ENCODE measurements at places on chromosomes 3 and 15.
A peak's percentile ranks its signal among the peaks of the same experiment; 100 is the strongest.

- no peak for DNase-seq
Observed at GRCh38 chr3:155211940-155212339, 81.5 kb downstream of the STRIT1 start.

- peak; percentile 77 for DNase-seq
Observed at GRCh38 chr15:59687836-59688235, 1.3 kb downstream of the BNIP2 start.

DNA sequence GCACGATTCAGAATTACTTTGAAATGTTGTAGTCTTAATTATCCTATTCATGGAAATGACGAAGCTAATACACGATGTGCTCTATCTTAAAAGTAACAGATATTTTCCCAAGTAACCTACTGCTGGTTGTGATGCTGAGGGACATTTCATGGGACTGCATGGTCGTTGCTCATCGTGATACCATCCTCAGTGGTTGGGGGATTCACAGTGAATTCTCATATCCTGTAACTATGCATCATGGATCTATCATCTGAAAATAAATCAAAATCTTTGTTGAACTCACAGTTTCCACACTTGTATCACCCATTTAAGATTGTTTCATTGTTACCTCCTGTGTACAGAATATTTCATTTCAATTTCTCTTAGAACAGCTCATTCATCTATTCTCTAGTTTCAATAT lies 84.7 kb downstream of the OPA1 start:
- DNase-seq = no peak

- no peak for DNase-seq
Observed at GRCh38 chr3:157464321-157464720, 27.7 kb downstream of the PTX3 start.

DNA sequence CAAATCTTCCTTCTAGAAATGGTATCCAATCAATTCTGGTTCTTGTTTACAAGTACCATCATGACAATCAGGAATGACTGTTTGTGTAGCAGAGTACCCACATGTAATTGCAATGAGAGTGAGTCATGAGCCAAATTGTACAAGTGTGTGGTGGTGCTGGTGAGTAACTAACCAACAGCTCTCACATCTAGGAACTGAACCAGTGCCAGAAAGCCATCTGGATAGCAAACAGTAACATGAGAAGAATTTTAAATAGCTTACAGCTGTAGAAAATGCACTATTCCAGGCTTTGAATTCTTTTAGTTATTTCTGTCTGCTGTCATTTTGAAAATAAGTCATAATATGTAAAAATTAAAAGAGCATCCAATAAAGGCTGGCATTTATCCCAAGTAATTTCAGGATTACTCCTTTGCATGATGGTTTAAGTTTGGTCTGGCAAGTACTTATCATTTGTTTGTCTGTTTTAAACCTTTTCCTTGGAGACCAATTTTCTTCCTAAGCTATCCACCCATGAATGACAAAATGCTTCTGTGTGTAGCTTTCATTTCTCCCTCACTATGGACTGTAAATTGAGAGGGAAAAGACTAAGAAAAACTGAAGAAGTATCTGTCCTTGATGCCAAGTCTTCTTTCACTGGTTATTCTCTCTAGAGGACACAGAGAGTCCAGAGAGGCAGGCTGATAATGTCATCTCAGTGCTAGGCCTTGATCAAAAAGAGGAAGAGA lies 60.0 kb downstream of the PIK3CB start:
- DNase-seq = peak; percentile 99

DNA sequence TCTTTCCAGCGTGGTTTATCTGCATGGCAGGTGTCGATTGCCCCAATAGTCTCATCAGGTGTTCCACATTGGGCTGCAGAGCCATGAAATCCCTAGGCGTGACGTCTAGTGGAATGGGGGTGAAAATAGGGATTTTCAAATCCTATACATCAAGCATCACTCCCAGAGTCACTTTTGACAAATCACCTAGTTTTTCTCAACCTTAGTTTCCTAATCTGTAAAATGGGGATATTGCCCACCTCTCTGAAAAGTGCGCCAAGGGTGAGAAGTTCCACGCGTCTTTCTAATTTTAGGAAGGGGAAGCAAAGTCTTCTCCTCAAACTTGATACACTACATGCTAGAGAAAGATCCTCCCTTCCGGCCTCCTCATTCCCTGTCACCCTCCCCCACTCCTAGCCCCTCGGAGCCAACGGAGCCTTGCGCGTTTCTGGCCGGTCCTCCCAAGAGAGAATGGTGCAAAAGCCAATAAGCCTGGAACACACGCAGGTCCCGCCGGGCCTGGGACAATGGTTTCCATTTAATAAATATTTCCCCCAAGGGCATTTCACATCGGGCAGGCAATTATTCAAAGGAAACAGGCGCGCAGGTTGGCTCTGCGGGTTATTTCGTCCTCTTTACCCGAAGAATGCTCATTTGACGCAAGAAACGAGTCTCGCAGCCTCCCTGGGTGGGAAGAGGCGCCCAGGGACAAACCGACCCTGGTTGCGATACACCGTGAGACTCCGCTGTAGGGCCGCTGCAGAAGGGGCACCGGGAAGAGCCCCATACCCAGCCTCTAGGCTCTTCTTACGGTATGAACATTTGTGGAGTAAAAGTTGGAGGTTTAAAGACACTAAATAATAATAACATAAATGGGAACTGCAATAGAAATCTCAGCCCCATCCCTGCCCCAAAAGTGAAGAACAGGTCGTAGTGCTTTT lies 1.2 kb upstream of the SOX14 start:
- no peak for DNase-seq

GRCh38 chr3:78721771-78722543 lies 1045.8 kb downstream of the ROBO1 start:
- DNase-seq = no peak

GRCh38 chr3:37489355-37489754 lies 315.0 kb upstream of the LRRFIP2 start:
- DNase-seq = no peak

GRCh38 chr3:77303955-77304699 lies 264.2 kb downstream of the ROBO2 start:
- no peak for DNase-seq

DNA sequence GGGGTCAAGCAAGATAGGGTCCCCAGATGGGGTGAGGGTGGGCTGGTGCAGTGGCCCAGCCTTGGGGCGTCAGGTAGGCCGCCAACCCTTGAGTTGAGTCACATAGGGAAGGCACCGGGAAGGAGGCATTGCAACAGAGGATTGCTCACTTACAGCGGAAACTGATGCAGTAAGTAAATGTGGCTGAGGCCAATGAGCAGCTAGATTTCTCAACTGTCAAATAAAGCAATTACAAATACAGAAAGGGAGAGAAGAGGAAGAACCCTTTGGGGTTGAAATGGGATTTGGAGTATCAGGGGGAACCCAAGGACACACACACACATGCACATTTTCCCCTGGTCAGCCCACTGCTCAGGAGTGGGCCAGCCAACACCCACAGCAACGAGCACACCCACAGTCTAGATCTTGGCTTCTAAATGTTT lies 44.0 kb downstream of the CHSY1 start:
- peak; percentile 85 for DNase-seq

DNA sequence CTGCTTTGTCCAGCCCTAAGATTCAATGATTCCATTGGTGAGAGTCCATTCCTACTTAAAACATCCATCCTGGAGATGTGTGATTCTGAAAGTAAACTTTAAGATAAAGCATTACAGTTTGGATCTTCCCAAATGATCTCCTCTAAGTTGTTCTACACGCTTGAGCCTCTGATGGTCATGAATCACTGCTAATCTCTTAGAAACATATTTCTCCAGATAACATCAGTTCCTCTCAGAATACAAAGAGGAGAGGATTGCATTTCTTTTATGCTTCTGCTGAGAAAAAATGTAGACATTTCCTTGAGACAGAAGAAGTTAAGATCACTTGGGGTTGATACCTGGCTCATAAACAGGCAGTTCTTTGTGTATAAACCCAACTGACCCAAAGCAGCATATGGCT lies 281.2 kb upstream of the DPH6 start:
- DNase-seq = peak; percentile 2

DNA sequence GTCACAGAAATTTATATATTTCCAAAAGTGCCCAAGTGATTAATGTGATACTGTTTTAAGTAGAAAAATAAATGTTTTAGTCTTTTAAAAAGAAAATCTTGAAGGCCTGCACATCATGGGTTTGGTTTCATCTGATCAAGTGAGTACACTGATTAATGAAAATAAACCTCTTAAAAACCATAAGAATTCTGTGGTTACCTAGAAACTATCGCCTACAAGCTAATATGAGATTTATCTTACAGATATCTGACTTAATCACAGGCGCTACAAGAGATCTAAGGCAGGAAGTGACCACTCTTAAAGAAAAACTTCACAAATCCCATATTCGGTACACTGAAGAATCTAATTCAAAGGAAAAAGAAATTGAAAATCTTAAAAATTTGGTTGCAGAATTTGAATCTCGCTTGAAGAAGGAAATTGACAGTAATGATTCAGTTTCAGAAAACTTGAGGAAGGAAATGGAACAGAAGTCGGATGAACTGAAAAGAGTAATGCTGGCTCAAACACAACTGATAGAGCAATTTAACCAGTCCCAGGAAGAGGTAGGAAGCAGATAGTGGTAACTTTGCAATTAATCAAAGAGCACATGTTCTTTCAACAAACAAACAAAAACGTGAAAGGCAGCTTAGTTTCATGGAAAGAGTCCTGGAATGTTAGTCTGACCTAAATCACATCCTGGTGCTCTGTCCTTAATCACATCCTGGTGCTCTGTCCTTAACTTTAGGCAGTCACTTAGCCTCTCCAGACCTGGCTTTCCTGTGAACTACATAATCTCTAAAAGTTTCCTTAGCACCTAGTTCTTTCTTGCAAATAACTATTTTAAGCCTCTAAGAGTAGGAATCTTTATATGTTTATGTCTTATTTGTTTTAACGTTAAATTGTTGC lies 131.8 kb downstream of the CCNL1 start:
- DNase-seq = no peak

DNA sequence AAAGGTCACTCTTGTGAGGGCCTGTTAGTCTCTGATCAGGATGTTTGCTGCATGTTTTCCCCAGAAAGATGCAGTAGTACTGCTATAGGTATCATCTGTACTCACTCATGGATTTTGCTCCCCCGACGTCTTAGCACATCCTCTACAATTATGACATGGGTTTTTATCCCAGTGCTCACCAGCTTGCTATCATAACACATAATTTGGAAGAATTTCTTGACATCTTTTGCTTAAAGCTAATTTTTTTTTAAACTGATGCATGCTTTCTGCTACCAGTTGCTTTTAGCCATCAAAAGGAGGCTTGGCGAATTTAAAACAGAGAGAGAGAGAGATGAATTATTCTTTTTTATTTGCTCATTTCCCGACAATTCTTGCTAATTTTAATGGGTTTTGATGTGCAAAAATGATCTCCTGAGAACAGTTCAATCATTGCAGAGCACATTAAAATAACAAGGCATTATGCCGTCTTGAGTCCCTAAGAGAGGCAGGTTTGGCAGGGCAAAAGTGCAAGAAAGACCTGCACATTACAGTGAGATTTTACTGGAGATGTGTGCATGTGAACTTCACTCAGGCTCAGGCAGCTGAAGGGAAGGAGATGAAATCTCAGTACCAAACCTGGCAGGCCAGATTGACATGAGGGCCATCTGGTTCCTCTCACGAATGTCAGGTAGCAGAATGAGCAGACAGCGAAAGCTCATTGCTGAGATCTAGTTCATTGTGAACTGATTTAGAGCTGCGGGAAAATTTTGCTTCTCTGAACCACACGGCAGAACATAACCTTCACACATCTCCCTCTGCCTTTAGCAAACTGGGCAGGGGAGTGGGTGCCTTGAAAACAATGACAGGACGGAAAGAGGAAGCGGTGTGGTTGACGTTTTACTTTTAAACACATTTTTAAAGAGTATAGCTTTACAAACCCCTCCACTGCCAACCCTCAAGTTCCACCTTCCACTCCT lies 25.9 kb upstream of the GOLGA8B start:
- DNase-seq = no peak

- DNase-seq = no peak
Observed at GRCh38 chr3:190532731-190533203, 18.9 kb downstream of the IL1RAP start.

DNA sequence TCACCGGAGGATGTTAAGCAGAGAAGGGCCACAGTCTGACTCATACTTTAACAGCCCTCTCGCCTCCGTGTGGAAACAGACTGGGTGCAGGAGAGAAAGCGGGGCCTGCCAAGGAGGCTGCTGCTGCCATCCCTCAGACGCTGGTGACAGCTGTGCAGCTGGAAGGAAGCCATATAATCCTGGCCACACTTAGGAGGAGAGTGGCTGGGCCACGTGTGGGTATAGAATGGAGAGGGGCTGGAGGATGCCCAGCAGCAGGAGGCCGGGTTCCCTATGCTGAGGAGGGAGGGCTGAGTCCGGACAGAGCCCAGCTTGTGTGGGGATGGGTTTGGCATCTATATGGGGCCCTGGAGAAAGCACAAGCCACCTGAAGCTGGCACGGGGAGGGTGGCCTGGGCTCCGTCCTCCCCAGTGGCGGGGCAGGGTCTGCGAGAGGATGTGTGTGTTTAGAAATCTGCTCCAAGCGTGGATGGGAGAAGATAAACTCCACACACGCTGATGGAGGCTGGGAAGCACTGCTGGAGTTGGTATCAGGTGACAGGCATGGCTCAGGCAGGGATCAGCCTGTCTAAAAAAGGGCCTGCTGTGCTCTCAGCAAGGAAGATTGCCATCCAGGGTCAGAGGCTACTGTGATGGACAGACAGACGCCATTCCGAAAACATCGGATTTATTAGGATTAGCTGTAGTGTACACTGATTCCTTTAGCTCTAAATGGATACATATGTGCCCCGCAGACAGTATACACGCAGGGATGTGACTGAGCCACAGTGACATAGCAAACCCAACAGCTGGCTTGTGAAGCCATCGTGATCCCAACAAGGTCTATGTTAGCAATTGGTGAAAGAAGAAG lies 15.9 kb downstream of the ABTB1 start:
- peak; percentile 73 for DNase-seq

GRCh38 chr3:177294221-177294620 lies 96.9 kb upstream of the TBL1XR1 start:
- DNase-seq = peak; percentile 73

DNA sequence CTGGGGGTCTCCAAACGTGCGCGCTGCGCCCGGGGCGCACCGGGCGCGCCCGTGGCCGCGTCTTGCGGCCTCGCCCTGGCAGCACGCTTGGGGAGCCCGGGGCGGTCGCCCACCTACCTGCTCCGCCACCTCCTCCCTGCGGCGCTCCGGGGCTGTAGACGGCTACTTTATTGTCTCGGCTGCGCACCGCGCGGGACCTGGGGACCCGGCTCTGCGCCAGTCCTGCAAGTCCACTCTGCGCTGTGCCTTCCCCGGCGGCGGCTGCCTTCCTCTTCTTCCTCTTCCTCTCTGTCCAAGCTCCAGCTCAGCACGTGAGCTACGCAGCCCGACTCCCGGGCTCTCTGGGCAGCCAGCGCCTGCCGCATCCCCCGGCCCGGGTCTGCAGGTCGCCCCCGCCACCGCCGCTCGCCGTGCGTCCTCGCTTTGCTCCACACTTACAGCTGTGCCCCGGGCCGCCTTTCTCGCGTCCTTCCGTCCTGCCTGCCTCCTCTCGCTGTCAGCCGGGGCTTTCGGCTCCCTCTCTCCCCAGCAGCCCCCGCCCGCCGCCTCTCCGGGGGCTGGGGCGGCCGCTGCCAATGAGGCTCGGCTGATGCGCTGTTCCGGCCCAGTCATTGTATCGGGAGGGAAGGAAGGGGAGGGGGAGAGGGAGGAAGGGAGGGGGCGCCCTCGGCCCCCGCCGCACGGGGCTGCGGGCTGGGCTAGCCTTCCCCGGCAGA lies 156.4 kb upstream of the FRMD4B start:
- DNase-seq = peak; percentile 4

Data from GM23248 (cell line).